ENCODE measurements at places on chromosomes 13 and 19. TPM values are rescaled to one million over a fixed set of nuclear protein-coding genes. Genes with fewer than 3 reads are reported as not detected.

GRCh38 chr19:2561895-2562294 lies 86.0 kb downstream of the GADD45B start:
- DNase-seq: no peak

GRCh38 chr13:92823059-92823458 lies 403.5 kb upstream of the GPC6 start:
- DNase-seq: no peak

DNA sequence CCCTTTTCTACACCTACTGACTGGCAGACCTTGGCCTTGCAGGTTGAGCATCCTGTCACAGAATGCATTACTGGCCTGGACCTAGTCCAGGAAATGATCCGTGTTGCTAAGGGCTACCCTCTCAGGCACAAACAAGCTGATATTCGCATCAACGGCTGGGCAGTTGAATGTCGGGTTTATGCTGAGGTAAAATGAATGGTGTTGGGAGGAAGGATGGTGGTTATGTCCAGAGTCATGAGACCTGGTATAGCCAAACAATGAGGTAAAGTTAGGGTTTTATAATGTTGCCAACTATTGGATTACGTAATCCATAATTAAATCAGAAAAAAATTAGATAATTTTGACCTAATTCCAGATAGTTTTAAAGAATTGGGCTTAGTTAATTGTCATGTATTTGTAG lies 212.5 kb downstream of the PCCA start:
- DNase-seq: peak; percentile 52

- DNase-seq: no peak
These were observed 50.3 kb downstream of the POLR1D start for GRCh38 chr13:27672025-27672424.

DNA sequence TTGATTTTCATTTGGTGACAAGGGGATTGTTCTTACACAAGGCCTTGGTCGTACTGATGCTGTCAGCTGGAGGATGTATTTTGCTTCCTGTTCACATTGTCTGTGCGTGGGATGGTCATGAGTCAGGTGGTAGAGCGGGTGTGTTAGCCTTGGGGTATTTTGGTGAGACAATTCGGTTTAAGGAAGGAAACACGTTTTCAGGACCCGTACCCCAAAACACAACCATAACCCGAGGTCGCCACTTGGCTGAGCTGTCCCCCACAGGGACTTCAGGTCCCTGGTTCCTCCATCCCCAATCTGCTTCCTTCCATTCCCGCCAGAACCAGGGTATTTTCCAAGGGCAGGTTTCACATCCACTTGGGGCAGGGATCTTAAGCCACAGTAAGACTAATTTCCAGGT lies 15.0 kb downstream of the MYO9B start:
- DNase-seq: no peak

GRCh38 chr13:42001580-42001979 lies 40.7 kb upstream of the VWA8 start:
- no peak for DNase-seq

GRCh38 chr19:45267296-45267695 lies 16.2 kb downstream of the MARK4 start:
- DNase-seq: no peak

- DNase-seq: no peak
These were observed 125.9 kb downstream of the ZDHHC20 start for GRCh38 chr13:21333186-21333585.

DNA sequence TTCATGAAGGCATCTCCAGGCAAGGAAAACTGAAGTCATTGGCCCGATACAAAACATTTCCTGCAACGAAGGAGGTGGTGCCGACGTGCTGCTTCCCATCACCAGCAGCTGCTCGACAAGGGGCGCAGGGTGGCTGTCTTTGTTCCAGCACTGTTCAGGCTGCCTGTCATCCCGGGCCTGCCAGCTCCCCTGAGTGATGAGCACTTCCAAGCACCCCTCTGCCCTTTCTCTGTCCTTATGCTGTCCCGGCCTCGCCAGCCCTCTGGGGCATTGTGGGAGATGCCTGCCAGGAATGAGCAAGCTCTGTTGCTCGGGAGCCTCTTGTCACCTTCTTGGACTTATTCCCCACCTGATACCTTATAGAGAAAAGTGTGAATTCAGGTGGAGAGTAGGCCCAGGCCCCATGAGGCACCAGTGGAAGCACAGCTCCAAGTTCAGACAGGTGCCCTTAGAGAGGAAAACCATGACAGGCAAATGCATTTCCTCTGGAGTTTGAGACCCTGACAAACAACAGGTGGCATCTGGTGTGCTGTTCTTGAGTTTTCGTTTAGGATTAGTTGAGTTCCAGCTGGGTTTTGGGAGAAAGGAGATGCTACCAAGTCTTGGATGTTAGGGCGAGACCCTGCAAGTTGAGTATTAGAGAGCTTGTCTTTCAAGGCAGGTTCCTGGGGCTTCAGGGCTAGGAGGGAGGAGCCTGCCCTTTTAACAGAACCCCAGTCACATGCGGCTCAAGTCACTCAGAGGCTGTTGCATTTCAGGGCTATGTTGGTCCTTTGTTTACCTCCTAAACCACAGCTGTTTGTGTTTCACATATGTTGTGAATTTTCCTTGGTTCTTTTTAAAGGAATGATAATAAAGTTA lies 21.4 kb downstream of the BBC3 start:
- peak; percentile 45 for DNase-seq

DNA sequence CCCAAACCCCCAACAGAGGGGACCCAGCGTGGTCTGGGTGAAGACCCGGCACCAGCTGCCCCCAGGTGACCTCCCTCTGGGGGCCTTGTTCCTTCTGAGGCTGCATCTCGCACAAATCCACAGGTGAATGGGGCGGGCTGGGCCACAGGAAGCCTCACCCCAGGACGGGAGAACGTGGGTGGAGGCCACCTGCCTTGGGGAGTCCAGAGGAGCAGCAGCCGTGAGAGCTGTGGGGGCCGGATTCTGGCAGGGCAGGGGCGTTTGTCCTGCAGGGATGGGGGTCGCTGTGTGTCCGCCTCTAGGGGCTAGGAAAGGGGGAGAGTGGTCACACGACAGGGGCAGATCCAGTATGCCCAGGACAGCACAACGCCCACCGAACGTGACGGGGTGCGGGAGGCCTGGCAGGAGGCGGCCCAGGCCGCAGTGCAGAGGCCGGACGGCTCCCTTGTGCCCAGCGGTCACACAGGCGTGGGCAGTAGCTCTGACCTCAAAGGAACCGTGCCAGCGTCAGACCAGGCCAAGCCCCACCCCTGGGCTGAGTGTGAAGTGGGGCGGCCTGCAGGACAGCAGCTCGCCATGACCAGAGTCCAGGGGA lies 6.7 kb downstream of the POLR2E start:
- no peak for DNase-seq

GRCh38 chr19:38551450-38551813 lies 66.3 kb downstream of the MAP4K1 start:
- DNase-seq: no peak

DNA sequence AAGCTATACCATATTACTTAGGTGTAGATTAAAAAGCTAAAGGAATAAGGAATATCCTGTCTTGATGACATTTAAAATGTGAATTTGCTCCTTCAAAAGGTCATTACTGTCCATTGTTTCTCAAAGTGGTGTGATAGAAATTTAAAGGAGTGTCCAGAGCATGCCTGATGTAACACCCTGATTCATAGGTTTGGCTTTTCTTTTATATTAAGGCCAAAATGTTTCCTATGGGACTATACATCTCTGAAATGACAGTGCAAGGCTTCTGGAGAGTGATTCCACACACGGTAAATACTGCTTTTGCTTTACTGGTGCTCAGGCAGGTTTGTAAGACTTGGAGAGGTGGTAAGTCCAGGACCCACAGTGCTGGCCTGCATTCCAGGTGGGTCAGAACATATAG lies 289.9 kb downstream of the RFC3 start:
- DNase-seq: peak; percentile 21

DNA sequence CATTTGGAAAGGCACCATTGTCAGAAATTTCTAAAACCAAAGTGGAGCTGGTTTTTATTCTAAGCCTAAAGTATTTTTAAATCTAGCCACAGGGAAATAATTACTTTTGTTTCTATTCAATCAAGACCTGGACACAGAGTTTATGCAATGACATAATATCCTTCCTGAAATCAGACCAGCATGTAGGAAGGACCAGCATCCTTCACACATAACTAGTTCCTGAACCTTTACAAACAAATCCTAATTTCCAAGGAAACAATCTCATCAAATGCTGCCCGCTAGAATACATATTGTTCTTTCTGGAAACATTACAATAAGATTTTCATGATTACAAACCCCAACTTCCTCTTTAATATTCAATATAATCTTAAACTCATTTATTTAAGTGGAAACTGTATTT lies 1.5 kb downstream of the STARD13 start:
- no peak for DNase-seq

Gene ZGLP1
- total RNA-seq: 0.08 TPM

Gene VWA8
- total RNA-seq: 20.3 TPM

Gene PLEKHF1
- 13.9 TPM for total RNA-seq

Gene HIF3A
- not detected for total RNA-seq

Gene B3GNT8
- not detected for total RNA-seq

Gene CATSPERD
- not detected for total RNA-seq

Gene GRIN3B
- total RNA-seq: not detected

All from SK-MEL-5 (cell line).